ENCODE measurements at places on chromosomes 2 and 18.

GRCh38 chr18:76394780-76395476 lies 100.1 kb downstream of the ZNF516 start:
- no peak for DNase-seq
- H3K4me3 ChIP-seq = no peak overlapping the region
- no peak overlapping the region for H3K27ac ChIP-seq

DNA sequence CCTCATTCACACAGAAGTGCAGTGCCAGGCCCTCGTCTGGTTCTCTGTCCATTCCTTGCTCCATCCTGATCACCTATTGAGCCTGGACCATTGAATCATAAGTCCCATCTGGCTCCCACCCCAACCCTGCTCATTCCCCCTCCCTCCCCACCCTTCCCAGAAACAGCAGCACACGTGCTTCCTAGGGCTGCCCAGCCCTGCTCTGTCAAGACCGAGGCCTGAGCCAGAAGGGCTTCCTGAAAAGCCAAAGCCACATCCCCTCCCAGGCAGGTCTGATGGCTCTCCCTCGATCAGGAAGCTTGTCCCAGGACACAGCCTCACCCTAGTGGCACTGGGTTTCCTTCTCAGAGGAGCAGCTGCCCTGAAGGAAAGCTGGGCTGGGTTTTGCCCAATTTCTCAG lies 79.8 kb upstream of the FZD7 start:
- DNase-seq = no peak
- H3K4me3 ChIP-seq = no peak overlapping the region
- H3K27ac ChIP-seq = no peak overlapping the region
- no peaks in the 10 kb centered on the region for H3K4me1 ChIP-seq
- H3K27me3 ChIP-seq = no peaks in the 10 kb centered on the region

- no peaks in the 10 kb centered on the region for H3K4me1 ChIP-seq
- H3K27me3 ChIP-seq = no peaks in the 10 kb centered on the region
- no peak for DNase-seq
- H3K4me3 ChIP-seq = no peak overlapping the region
- no peak overlapping the region for H3K27ac ChIP-seq
Measured at GRCh38 chr2:195536906-195537305, 120.1 kb upstream of the SLC39A10 start.

- no peak for DNase-seq
- H3K27ac ChIP-seq = no peak overlapping the region
- H3K27me3 ChIP-seq = no peaks in the 10 kb centered on the region
- H3K36me3 ChIP-seq = no peaks in the 10 kb centered on the region
- H3K4me1 ChIP-seq = no peaks in the 10 kb centered on the region
- no peak overlapping the region for H3K4me3 ChIP-seq
Measured at GRCh38 chr2:164625378-164625971, 4.2 kb upstream of the GRB14 start.

DNA sequence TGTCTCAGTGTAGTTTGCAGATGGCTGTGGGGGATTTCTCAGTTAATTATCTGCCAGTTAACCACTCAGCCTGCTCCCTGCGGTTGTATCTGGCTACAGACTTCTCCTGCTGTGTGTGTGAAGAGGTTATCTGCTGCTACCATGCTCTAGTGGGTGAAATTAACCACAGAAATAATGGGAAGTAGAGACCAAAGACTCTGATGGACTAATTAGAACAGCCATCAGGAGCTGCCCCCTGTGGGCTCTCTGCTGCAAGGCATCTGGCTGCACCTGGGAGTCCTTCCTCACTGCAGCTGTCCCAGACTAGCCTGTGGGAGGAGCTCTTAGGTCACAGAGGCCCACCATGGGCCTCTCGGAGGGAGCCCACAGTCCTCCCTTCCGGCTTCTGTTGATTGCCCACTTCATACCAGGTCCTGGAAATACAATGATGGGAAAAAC lies 66.6 kb downstream of the CTIF start:
- H3K27ac ChIP-seq = no peak overlapping the region
- no peaks in the 10 kb centered on the region for H3K27me3 ChIP-seq
- no peak for DNase-seq
- no peaks in the 10 kb centered on the region for H3K36me3 ChIP-seq
- H3K4me3 ChIP-seq = no peak overlapping the region

DNA sequence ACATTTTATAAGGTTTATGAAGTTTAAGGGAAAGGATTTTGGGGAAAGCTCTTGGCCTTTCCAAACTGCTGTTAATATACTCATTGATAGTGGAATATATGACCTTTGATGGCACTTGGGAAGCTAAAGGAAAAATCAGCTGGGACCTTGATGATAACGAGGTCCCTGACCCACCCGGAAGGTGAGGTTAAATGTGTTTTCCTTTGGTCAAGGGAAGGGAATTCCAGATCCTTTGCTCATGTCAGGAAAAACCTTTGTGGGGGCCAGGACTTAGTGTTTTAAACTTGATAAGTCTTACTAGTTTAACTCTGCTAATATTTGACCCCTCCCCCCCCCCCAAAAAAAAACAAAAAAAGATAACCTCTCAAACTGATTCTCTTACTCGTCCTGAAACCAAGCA lies 50.7 kb downstream of the CRIM1 start:
- no peak overlapping the region for H3K27ac ChIP-seq
- H3K36me3 ChIP-seq = no peaks in the 10 kb centered on the region
- peaks cover 19% of the 10 kb centered on the region for H3K4me1 ChIP-seq
- DNase-seq = no peak
- no peaks in the 10 kb centered on the region for H3K27me3 ChIP-seq

DNA sequence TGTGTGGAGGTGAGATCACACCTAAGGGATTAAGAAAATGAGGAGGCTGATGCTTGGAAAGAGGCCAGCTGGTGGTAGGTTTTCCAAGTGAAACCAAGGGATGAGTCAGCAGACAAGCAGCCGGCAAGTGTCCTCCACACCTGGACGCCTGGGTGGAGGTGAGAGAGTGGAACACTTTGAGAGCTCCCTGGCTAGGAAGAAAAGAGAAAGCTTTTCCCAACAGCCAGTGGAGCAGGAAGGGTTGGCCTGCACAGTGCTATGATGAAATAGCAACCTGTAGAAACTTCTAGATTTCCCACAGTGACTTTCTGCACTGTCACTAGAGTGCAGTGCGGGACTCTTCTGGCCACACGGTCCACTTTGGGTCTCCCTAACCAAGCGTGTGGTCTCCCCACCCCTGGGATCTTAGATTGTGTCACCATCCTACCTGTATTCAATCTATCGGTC lies 19.6 kb upstream of the IL37 start:
- peak; percentile 95 for DNase-seq
- no peak overlapping the region for H3K4me3 ChIP-seq
- H3K36me3 ChIP-seq = no peaks in the 10 kb centered on the region
- peak overlapping the region; percentile 95 for H3K27ac ChIP-seq
- H3K4me1 ChIP-seq = peaks cover 17% of the 10 kb centered on the region

DNA sequence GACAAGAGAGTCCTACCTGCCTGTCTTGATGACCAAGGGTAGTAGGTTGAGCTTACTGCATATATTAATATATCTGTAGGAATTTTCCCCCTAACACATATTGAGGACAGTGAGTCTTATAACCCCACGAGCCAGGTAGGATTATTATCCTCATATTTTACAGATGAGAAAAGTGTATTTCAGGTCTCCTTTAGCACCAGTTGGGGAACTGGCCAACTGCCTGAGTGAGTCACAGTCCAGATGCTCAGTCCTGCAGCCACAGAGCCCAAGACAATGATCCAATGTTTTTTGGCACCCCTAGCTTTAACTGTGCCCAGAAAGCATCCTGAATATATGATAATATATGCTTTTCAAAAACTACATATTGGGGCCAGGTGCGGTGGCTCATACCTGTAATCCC lies 30.8 kb upstream of the GLS start:
- H3K27me3 ChIP-seq = no peaks in the 10 kb centered on the region
- H3K4me3 ChIP-seq = no peak overlapping the region
- 0 out of 2 replicates have a peak overlapping the region, but pooled peaks have one; percentile 29 for H3K27ac ChIP-seq
- no peaks in the 10 kb centered on the region for H3K36me3 ChIP-seq

DNA sequence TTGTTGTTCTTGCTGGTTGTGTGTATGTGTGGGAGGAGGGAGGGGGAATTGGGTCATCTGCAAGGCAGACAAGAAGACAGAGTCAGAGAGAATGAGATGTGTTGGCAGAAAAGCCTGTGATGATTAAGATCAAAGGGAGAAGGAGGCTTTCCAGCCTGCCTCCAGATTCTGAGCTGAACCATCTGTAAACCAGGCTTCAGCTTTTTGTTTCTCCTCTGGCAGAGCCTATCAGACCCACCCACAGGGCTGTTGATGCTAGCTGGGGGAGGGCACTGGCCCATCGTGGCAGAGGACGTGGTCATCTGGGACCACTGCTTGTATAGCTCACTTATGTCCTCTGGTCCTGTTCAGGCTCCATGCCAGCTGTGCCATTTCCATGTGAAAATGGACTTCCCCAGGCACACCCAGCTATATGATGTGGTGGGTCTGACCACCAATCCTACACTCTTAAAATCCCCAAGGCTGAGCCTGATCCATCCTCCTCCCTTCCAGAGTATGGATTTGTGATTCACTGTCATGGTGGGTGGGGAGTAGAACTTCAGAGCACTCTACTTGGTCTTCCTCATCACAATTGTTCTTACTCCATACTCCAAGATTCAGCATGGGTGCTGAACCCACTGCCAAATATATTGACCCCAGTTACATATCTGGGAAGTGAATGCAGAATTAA lies 27.8 kb upstream of the COL6A3 start:
- peaks cover 14% of the 10 kb centered on the region for H3K4me1 ChIP-seq
- no peak for DNase-seq
- no peak overlapping the region for H3K4me3 ChIP-seq
- H3K27ac ChIP-seq = no peak overlapping the region

DNA sequence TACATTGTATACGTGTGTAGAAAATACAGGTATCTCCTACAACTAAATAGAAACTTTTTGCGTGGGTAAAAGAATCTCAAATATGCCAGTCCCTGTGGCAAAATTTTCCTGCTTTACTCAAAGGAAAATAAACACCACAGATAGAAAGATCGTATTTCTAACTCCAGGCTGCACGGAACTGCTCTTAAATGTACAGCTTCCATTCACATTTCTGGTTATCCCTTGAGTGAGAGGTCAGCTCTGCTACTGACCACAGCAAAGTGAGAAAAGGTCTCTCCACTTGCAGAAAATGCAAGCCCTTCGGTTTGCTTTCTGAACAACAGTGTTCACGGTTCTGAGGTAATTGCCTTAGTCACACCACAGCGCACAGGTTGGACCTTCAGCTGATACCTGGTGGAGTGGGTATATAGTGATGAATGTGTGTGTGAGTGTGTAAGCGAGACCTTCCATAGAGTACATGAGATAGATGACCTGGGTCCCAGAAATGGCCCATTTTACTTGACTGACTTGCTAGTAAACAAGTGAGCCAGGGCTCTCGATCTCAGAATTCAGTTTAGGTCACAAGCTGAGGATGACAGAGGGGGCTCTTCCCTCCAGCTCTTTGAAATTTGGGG lies 52.1 kb downstream of the ALPK2 start:
- no peaks in the 10 kb centered on the region for H3K27me3 ChIP-seq
- no peak for DNase-seq
- H3K27ac ChIP-seq = no peak overlapping the region
- peaks cover 14% of the 10 kb centered on the region for H3K4me1 ChIP-seq

DNA sequence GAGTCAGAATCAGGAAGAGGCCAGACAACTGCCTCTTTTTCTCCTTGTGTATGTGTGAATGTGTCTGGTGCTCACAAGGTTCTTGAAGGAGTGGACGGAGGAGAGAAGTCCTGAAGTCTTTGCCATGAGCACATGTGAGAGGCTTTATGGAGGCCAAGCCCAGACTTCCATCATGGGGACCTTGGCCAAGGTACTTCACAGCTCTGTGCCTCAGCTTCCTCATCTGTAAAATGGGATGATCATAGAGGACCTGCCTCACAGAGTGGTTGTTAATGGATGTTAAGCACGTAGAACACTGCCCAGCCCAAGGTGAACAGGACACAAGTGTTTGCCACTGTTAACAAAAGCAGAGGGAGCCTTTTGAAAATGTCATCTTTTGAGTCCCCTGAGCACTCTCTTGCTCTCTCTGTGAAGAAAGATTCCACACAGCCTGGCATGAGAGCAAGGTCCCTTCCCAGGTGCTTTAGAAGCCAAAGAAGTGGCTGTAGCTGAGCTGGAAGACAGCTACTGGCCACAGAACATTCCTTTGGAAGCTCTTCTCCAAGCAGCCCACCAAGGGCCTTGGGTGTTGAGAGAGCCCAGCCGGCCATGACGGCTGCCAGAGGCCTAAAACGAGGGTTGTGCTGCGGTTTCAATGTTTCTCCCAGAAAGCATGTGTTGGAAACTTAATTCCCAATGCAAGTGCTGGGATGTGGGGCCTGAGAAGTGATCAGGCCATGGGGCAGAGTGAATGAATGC lies 41.8 kb upstream of the ASPRV1 start:
- no peaks in the 10 kb centered on the region for H3K36me3 ChIP-seq
- H3K4me1 ChIP-seq = peaks cover 18% of the 10 kb centered on the region
- no peak overlapping the region for H3K27ac ChIP-seq
- no peaks in the 10 kb centered on the region for H3K27me3 ChIP-seq
- no peak overlapping the region for H3K4me3 ChIP-seq
- DNase-seq = no peak

GRCh38 chr2:37781028-37781427 lies 109.6 kb upstream of the CDC42EP3 start:
- H3K36me3 ChIP-seq = no peaks in the 10 kb centered on the region
- H3K4me1 ChIP-seq = peaks cover 44% of the 10 kb centered on the region
- H3K4me3 ChIP-seq = no peak overlapping the region
- no peak overlapping the region for H3K27ac ChIP-seq
- no peaks in the 10 kb centered on the region for H3K27me3 ChIP-seq

DNA sequence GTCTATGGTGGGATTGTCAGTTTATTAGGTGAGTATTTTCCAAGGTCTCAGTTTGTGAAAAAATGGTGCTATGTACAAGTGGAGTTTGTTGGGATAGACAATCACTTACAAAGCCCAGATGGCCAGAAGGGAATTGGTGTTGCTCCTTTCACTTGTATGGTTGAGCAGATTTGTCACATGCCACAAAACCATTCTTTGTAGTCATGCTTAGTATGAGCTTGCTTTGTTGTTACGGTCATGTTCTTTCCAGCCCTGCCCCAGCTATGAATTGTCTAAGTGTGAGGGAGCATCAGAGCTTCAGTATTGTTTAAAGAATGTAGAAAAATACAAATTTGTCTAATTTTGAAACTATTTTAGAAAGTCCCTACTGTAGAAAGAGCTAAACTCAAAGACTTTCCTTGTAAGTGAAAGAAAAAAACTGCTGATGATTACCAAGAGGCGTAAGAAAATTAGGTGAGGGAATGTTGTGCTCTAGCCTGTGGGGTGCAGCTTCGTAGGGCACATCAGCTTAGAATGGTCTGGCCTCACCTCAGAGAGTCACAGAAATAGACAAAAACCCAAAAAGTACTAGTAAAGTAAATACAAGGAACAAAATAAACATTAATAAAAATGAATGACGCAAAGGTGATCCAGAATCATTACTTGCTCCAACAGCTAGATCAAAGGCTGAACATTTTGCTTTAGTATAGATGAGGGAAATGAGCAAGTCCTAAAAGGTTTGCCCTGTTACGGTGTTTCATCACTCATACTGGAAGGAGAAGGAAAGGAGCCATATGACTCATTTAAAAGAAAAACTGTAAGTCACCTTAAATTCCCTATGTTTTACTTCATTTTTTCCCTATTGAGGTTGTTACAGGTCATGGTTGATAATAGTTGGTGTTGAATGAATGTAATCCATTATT lies 9.2 kb downstream of the TGIF1 start:
- H3K36me3 ChIP-seq = peaks cover 55% of the 10 kb centered on the region
- DNase-seq = no peak
- H3K4me1 ChIP-seq = peaks cover 44% of the 10 kb centered on the region
- peak overlapping the region; percentile 36 for H3K27ac ChIP-seq
- H3K27me3 ChIP-seq = no peaks in the 10 kb centered on the region

- no peaks in the 10 kb centered on the region for H3K36me3 ChIP-seq
- no peaks in the 10 kb centered on the region for H3K4me1 ChIP-seq
- no peak for DNase-seq
- no peak overlapping the region for H3K27ac ChIP-seq
- peaks cover 6% of the 10 kb centered on the region for H3K27me3 ChIP-seq
Measured at GRCh38 chr2:89850881-89851582, 1159.6 kb downstream of the RPIA start.
